ENCODE measurements at places on chromosomes 7 and 10.

GRCh38 chr10:14294347-14295059, 36.2 kb downstream of the FRMD4A start:
- no peak for DNase-seq

DNA sequence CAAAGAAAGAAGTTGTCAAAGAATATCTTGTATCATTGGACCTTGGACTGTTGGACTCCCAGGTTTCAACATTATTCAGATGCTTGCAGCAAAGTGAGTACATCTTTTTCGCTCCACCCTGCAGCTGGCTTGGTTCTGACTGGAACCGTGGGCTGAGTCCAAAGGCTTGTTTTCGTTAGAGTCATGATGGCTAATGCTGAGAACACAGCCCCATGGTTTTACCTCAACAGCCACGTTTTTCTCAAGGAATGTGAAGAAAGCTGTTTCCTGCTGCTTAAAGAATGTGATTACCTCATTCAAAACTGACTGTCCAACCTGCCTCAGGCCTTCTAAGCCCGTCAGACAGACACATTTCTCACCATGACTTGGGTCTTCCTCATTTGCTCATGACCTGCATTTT, 69.5 kb downstream of the STEAP1B start:
- no peak for DNase-seq

GRCh38 chr7:50185208-50185607, 92.2 kb upstream of the ZPBP start:
- no peak for DNase-seq

DNA sequence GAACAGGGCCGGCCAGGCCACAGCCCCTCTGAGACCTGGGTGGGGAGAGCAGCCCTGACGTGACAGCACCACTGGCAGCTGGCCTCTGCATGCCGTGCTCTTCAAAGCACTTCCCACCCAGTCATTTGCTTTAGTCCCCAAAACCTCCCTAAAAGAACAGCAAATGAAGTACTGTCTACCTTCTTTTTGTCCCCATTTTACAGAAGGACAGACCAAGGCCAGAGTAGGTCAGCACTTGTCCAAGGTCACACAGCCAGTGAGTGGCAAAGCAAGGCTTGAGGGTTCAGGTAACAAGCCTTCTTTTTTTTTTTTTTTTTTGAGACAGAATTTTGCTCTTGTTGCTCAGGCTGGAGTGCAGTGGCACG, 15.1 kb downstream of the ATP6V1F start:
- no peak for DNase-seq

GRCh38 chr7:8628656-8629055, 195.2 kb downstream of the NXPH1 start:
- no peak for DNase-seq

- DNase-seq: no peak
These were observed 29.2 kb downstream of the DLD start for GRCh38 chr7:107920048-107920772.

DNA sequence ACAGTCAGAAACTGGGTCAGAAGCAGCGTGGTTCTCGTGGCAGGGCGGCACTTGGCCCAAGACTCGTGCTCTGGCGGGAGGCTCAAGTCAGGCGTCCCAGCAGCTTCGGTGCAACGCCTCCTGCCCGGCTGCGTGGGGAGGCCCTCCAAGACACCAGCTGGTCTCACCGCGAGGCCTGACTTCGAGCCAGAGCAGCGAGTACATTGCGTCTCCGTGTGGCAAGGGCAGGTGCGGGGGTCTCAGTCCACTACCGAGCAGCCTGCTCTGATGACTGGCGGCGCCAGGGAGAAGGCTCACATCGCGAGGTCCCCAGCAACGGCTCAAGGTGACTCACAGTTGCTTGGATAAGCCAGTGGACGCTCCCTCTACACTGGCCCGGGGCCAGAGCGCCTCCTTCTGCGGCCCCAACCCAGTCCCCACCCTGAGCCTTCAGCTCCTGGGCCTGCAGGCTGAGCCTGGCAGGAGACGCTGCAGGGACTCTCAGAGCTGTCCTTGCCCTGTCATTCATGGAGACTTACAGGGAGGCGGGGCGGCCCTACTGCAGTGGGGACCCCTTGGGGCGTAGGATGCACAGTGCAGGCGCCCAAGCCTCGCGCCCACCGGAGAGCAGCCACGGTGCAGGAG, 41.9 kb upstream of the PRKAR1B start:
- DNase-seq: no peak

GRCh38 chr7:87398446-87398845, 53.0 kb downstream of the CROT start:
- DNase-seq: no peak

- no peak for DNase-seq
These were observed 2.2 kb upstream of the ATP6V1F start for GRCh38 chr7:128860158-128861073.

GRCh38 chr7:96669812-96670211, 39.8 kb downstream of the SEM1 start:
- DNase-seq: no peak

DNA sequence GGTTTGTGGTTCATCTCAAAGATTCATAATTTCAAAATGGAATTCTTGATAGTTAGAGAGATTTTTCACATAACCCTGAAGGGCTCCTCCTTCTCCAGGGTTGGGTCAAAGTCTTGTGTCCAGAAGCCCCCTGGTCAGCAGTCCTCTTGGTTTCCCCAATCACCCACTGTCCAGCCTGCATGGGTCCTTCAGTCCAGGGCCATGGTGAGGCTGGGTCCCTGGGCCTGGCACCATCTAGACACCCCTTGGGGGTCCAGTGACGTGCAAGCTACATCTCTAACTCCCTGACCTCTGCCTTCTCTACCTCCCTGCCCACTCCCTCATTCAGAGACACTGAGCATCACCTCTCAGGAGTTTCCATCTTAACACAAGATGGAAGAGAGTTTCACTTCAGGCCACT, 26.1 kb downstream of the ANXA8 start:
- DNase-seq: no peak

GRCh38 chr10:16950656-16951601, 133.7 kb upstream of the RSU1 start:
- no peak for DNase-seq

DNA sequence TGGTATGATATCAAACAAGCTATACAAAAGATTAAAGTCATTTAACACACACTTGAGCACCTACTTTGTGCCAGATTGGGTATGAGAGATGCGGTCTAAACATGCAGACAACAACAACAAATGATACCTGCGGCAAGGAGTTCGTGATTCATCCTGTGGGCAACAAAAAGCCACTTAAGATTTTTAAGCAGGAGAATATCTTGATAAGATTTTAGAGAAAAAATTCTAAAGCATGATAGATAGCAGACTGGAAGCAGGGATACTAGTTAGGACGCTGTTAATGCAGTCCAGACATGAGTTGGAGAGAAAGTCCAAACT, 1.6 kb upstream of the KBTBD2 start:
- DNase-seq: no peak

DNA sequence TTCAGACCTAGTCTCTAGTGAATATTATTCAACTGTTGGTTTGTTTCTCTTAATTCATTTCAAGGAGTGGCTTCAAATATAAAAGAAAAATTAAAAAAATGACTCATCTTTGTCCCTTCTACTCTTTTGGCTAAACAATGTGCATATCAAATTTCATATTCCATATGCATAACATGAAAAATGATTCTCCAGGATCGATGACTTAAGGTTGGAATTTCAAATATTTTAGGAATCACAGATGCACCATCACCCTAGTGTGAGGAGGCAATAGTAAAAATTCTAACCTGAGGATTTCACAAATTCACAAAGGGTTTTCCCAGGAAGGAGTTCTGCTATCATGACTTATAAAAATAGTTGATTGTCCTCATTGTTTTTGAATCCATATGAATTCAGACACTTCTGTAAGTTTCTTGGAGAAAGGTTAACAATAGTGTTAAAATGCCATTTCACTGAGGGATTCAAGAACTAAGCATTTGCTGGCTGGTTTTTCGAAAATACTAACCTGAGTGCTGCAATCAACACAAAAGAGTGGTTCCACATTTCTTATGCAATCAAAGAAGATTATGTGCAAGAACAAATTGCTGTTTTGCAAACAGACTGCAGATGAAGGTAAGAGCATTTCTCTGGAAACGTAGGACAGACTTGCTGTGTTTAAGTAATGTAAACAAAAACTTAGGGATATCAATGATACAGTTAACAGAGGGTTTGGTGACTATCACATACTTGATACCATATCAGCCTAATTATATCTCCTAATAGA, 547.5 kb upstream of the LRRTM3 start:
- no peak for DNase-seq

- no peak for DNase-seq
These were observed 39.2 kb upstream of the FRMD4A start for GRCh38 chr10:14369906-14370305.

- DNase-seq: no peak
These were observed 89.1 kb downstream of the NEUROD6 start for GRCh38 chr7:31251441-31251840.

GRCh38 chr10:33917069-33917780, 582.8 kb upstream of the NRP1 start:
- DNase-seq: no peak

GRCh38 chr7:118747473-118747872, 523.0 kb downstream of the ANKRD7 start:
- no peak for DNase-seq
